ENCODE measurements at places on chromosomes 1 and 21.

DNA sequence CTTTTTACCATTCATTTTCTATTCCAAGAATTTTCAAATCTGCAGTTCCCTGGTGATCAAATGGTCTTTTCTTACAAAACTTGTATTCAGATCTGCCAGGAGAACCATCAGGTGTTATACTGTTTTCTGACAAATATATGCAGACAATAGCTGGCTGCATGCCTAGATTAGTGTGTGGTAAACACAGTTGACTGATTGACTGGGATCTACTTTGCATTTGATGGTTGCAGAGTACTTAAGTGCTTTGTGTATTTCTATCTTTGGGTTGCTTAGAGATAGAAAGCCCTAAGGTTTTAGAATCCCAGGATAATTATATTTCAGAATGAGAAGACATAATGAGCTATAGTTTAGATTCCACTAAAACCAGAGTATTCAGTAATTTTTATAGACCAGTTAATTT is 102.0 kb upstream of the CHODL start:
- no peak for DNase-seq

DNA sequence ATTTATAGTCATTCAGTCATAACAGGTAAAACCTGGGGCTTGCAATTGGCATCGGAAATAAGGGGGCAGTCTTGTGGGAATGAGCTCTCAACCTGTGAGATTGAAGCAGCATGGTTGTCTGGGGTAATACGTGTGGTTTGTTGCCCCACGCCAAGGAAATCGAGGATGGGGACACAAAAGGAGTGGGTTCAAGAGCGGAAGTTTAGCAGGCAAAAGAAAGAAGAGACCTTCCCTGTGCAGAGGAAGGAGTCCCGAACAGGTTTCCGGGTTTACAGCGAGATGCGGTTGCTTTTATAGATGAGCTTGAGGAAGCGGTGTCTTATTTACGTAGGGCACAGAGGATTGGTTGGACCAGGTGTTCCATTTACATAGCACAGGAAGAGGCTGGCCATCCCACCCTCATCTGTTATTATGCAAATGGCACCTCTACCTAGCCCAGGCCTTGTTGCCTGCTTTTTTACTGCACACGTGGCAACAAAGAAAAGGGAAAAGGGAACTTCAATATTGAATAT is 37.3 kb downstream of the IFNAR1 start:
- no peak for DNase-seq

GRCh38 chr1:33149453-33150190 is 32.2 kb downstream of the TRIM62 start:
- DNase-seq = peak; percentile 38

DNA sequence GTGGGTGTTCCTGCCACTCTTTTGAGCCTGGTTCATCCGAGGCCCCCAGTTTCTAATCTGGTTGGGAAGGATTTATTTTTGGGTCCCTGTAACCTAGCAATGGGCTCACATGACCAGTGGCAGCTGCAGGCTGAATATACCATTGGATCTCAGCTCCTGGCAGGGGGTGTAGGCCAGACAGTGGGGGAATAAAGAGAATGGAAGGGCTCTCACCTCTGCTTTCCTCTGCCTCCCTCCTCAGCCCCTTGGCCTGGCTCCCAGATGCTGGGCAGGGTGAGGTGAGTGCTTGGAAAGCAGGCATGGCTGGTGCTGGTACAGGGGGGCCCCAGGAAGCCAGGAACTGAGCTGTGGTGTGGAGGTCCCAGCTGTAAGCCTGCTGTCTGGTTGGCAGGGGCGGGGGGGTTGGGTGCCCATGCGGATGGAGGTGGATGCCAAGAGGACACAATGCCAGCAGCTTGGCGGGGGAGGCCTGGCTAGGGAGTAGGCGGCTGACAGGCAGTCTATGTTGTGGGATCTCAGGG is 3.6 kb upstream of the GPR61 start:
- no peak for DNase-seq

- DNase-seq = no peak
Observed at GRCh38 chr1:221366495-221367110, 375.3 kb downstream of the DUSP10 start.

GRCh38 chr1:179031855-179032513 is 6.3 kb downstream of the FAM20B start:
- no peak for DNase-seq

DNA sequence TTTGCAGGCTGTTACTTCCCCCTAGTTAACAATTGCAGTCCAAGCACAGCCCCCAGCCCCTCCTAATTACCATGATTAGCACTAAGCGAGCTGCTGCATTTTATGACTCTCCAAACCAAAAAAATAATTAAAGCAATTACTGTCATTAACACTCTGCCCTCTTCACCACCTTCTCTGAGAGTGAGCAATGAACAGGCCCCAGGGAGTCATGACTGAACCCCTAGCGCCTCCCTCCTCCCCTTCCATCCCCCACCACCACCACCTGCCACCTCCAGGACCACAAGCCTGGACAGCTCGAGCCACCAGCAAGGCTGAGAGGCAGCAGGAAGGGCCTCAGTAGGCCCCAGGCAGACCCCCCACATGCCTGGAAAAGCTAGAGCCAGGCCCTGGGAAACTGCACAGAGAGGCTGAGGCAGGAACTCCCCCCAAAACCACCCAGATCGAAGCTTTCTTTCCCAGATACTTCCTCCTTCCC is 35.5 kb upstream of the ZC3H12A start:
- no peak for DNase-seq

DNA sequence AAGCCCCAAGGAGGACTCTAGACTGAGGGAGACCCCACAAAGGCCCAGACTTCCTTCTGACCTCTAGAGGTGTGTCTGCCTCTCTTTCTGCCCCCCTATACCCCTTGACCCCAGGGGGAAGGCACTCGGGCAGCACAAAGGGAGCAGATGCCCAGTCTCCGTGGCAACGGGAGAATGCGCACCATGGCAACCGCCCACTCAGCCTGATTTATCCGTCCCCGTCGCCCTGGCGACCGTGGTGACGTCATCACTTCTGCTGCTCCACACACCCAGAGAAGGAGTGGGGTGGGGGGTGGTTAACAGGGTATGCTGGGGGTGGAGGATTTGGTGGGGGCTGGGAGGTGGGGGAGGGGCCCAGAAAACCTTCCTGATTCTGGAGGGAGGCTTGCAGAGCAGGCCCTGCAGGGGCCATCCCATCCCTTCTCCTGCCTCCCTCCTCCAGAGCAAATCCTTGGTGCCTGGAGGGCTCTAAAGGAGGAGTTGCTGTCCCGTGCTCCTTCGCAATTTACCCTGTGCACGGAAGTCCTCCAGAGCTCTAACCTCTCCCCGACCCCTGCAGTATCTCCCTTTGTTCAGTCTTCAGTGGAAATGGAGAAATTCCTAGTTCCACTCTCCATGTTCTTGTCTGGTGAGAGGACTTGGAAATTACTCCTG is 6.3 kb downstream of the CELF3 start:
- no peak for DNase-seq
